Stomach (tissue), 19 donors: ENCODE measurements at places on chromosomes 11 and 22. TPM values are rescaled to one million over a fixed set of nuclear protein-coding genes. Genes with fewer than 3 reads are reported as not detected.
A peak's percentile ranks its signal among the peaks of the same experiment; 100 is the strongest.

Gene ANO9
- total RNA-seq: 5.7 TPM

DNA sequence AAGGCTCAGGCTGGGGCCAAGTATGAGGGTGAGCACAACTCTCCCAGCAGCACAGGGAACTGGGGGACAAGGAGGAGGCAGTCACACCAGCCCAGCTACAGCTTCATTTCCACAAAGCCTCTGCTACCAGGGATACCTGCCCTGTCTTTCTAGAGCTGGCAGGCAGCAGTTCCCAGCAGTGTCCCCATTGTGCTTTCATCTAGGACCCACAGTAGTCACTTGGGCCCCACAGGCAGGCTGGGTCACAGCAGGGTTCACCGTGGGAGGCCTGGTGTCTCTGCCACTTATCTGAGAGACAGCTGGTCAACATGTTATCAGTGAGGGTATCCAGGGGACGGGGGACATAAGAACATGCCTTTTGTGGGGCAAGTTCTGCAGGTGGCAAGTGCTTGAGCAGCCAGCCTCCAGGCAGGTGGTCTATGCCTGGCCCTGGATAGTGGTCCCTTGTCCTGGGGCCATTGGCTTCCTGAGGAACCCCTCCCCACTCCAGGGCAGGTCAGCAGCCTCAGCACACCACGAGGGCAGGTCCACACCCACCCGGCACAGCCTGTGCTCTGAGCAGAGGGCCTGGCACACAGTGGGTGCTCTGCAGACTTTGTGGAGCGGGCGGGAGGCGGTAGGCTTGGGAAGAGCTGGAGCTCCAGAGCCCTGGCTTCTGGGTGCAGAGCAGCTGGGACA, 29.9 kb downstream of the GNAZ start:
- no peak overlapping the region for H3K4me3 ChIP-seq
- H3K27ac ChIP-seq: peak overlapping the region; percentile 81
- peaks cover 48% of the 10 kb centered on the region for H3K4me1 ChIP-seq
- peaks cover 13% of the 10 kb centered on the region for H3K36me3 ChIP-seq

GRCh38 chr22:19224557-19224956, 46.0 kb upstream of the SLC25A1 start:
- no peaks in the 10 kb centered on the region for H3K36me3 ChIP-seq
- H3K4me1 ChIP-seq: no peaks in the 10 kb centered on the region
- no peak for DNase-seq
- H3K27ac ChIP-seq: no peak overlapping the region
- no peak overlapping the region for H3K4me3 ChIP-seq

DNA sequence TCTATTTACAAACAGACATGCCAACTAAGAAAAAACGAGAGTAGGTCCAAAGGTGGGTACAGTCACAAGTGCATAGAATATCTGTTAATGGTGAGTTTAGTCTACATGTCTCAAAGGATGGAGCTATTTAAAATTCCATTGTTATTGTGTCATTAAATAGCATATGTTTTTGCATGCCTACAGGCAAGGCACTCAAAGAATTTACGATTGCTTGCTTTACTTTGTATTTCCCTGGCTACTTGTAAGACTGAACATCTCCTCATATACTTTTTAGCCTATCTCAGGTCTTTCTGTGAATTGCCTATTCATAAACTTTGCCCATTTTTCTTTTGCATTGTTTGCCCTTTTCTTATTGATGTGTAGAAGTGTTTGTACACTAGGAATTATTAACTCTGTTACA, 39.7 kb downstream of the DEUP1 start:
- H3K27me3 ChIP-seq: no peaks in the 10 kb centered on the region
- H3K4me3 ChIP-seq: no peak overlapping the region
- H3K27ac ChIP-seq: no peak overlapping the region
- DNase-seq: no peak

DNA sequence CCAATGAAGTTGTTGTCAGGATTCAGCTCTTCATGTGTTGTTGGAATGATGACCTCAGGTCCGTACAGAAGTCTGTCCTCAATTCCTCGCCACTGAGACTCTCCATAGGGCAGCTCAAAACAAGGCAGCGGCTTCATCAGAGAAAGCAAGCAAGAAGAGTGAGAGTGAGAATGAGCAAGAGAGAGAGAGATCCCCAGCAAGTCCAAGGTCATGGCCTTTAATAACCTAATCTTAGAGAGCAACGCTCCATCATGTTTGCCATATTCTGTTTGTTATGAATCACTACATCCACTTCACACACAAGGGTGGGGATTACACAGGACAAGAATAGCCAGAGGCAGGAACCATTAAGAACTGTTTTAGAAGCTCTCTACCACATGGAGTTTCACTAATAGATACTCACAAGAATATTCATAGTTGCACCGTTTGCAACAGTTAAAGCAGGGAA, 23.3 kb upstream of the MMP7 start:
- no peaks in the 10 kb centered on the region for H3K27me3 ChIP-seq
- DNase-seq: no peak
- H3K36me3 ChIP-seq: no peaks in the 10 kb centered on the region
- peaks cover 6% of the 10 kb centered on the region for H3K4me1 ChIP-seq
- no peak overlapping the region for H3K4me3 ChIP-seq
- no peak overlapping the region for H3K27ac ChIP-seq

DNA sequence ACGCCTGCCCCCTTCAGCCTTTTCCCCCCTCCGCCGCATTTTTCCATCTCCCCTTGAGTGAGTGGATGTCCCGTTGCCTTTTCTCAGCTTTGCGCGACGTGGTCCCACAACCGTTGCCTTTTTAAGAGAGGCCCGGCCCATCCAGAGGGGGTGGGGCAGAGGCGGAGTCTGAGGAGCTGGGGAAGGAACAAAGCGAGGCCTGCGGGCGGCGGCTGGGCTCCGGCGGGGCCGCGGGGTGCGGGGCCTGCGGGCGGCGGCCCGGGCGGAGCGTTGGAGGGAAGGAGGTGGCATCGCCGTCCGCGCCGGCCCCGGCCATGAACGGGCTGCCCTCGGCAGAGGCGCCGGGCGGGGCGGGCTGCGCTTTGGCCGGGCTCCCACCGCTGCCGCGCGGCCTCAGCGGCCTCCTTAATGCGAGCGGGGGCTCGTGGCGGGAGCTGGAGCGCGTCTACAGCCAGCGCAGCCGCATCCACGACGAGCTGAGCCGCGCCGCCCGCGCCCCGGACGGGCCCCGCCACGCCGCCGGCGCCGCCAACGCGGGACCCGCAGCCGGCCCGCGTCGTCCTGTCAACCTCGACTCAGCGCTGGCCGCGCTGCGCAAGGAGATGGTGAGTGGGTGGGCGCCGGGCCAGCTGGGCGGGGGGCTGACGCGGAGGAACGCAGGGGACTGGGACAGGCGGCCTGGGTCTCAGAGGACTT, at the start of gene FAM89B:
TSS of gene FAM89B (plus strand) at position 183 of the 696 bp plus-strand sequence. CDS start at position 315, 132 bp downstream.
- H3K36me3 ChIP-seq: peaks cover 10% of the 10 kb centered on the region
- peak within 1 kb of the TSS; percentile 84 for H3K27ac ChIP-seq
- no peaks in the 10 kb centered on the region for H3K27me3 ChIP-seq

DNA sequence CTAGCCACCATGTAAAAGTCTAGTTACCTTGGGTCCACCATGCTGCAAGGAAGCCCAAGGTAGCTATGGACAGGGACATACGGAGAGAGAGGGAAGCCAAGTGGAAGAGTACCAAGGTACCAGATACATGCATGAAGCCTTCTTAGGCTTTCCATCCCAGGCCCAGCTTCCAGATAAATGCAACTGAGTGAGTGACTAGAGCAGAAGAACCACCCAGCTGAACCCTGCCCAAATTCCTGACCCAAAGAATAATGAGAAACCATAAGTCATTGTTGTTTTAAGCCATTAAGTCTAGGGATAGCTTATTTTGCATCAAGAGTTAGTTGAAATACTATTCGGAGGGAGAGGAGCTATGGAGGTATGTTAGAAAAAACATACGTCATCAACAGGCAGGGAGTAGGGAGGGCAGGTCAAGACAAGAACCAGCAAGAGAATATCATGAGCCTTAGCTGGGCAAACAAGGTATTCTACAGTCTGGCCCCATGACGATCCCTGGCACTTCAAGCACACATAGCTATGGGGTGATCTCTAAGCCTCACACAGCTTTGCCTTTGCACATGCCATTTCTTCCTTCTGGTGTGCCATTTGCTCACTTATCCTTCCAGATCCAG, 36.5 kb upstream of the APLNR start:
- DNase-seq: no peak
- peaks cover 11% of the 10 kb centered on the region for H3K4me1 ChIP-seq
- H3K27ac ChIP-seq: no peak overlapping the region
- no peaks in the 10 kb centered on the region for H3K27me3 ChIP-seq

DNA sequence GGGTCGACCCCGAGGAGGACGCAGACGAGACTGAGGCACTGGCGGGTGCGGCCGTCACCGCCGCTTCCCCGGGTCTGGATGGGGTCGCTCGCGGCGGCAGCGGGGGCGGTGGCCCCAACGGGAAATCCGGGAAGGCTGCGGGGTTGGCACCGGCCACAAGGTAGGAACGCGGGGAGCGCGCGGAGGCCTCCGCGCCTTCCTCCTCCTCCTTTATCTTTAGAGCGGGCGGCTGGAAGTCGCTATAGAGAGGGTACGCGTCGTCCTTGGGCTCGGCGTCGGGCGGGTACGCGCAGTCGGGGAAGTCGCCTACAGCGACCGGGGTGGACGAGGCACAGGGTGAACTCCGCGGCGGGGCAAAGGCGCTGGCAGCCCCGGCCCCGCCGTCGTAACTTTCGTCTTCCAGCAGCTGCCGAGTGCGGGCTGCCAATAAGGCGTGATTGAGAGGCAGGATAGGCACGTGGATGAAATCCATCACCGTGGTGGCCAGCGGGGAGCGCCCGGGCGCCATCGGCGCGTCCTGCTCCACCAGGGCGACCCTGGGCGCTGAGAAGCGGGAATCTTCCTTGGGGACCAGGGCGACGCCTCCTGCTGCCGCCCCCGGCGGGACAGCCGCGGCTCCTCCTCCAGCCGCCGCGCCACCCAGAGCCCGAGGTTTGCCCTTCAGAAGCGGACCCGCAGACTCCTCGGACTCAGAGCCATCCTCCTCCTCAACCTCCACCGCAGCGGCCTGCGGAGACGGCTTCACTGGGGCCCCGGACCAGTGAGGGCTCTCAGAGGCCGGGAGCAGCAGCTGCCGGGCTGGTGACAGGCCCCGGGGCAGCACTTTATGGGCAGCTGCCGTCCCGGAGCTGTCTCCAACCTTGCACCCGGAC, 1.7 kb downstream of the PGR start:
- no peaks in the 10 kb centered on the region for H3K36me3 ChIP-seq
- H3K4me3 ChIP-seq: peak overlapping the region; percentile 67
- H3K27me3 ChIP-seq: peaks cover 63% of the 10 kb centered on the region
- peak; percentile 26 for DNase-seq

DNA sequence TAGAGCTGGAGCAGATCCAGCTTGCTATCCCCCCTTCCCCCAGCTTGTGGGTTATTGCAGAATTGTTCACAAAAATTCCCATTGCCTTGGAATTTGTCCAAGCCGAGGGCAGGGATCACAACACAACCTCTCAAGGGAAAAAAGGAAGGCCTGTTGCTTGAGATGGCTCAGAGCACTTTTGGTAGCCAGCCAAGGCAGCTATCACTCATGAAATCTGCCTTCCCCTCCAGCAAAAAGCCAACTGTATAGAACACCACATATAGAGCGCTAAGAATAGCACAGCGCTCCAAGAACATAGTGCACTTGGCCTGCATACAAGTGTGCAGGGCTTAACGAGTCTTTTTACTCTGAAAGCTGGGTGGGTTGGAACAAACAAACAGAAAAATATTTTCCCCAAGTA, 46.2 kb downstream of the FAM83F start:
- no peaks in the 10 kb centered on the region for H3K36me3 ChIP-seq
